Endothelial cell (in vitro differentiated cells): ENCODE measurements at places on chromosomes 12 and 14. TPM values are rescaled to one million over a fixed set of nuclear protein-coding genes. Genes with fewer than 3 reads are reported as not detected.
A peak's percentile ranks its signal among the peaks of the same experiment; 100 is the strongest.

- peaks cover 23% of the 10 kb centered on the region for H3K36me3 ChIP-seq
- H3K27me3 ChIP-seq, result peaks cover 18% of the 10 kb centered on the region
- H3K27ac ChIP-seq, result peak overlapping the region; percentile 52
- peaks cover 52% of the 10 kb centered on the region for H3K4me1 ChIP-seq
Measured at GRCh38 chr12:89344043-89344861, 8.0 kb downstream of the DUSP6 start.

GRCh38 chr12:12008931-12009611 is 61.7 kb upstream of the BCL2L14 start:
- peak overlapping the region; percentile 68 for H3K27ac ChIP-seq
- peaks cover 42% of the 10 kb centered on the region for H3K4me1 ChIP-seq
- peak; percentile 24 for DNase-seq
- H3K36me3 ChIP-seq, result peaks cover 6% of the 10 kb centered on the region
- H3K4me3 ChIP-seq, result no peak overlapping the region
- peaks cover 2% of the 10 kb centered on the region for H3K27me3 ChIP-seq

GRCh38 chr14:55381561-55381960 is 30.1 kb downstream of the ATG14 start:
- no peaks in the 10 kb centered on the region for H3K4me1 ChIP-seq
- peaks cover 29% of the 10 kb centered on the region for H3K36me3 ChIP-seq
- DNase-seq, result no peak
- H3K27ac ChIP-seq, result peak overlapping the region; percentile 3
- no peak overlapping the region for H3K4me3 ChIP-seq

DNA sequence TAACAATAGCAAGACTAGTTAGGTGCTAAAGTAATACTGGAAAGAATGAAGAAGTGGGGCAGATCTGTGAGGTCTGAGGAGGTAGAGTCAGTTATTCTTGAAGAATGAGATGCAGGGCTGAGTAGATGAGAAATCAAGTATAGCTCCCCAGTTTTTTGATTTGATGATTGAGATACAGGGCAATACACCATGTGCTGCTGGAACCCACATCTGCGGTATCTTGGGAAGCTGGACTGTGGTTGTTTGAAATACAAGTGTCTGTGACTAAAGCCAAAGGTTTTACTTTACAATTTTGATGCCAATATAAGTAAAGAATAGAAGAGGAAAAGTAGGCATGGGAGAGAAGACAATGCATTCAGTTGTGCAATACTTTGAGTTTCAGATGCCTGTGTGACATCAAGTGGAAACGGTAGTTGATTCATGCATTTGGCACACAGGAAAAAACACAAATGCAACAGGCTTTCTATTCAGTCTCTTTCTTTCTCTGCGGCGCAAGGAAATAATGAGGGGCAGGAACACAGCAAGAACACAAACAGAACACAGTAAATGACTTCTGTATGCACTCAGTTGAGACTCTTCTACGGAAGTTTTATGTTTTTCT is 190.2 kb upstream of the SLC38A2 start:
- H3K27ac ChIP-seq, result peak overlapping the region; percentile 50
- H3K36me3 ChIP-seq, result peaks cover 12% of the 10 kb centered on the region
- peaks cover 2% of the 10 kb centered on the region for H3K27me3 ChIP-seq
- H3K4me3 ChIP-seq, result no peak overlapping the region

- DNase-seq, result no peak
- H3K27ac ChIP-seq, result no peak overlapping the region
- H3K4me3 ChIP-seq, result no peak overlapping the region
Measured at GRCh38 chr12:77102123-77102522, 36.8 kb upstream of the E2F7 start.

DNA sequence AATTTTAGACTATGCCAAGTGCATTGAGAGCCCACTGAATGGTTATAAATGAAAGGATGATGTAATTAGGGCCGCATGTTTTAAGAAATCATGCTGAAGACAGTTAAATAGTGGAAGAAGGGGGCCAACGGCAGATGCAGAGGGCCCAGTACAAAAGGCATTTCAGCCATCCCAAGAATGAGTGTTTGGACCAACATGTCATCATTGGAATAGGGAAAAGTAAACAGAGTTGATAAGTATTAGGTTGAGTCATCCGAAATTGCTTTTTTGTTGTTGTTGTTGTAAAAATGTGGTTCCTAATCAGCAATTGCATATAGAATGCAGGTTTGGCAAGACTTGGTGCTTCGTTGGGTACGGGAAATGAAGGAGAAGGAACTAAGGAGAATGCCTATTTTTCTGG is 29.5 kb downstream of the BMP4 start:
- H3K27me3 ChIP-seq, result peaks cover 2% of the 10 kb centered on the region
- H3K27ac ChIP-seq, result no peak overlapping the region
- H3K4me3 ChIP-seq, result no peak overlapping the region
- no peak for DNase-seq
- H3K4me1 ChIP-seq, result no peaks in the 10 kb centered on the region

GRCh38 chr14:57746563-57746962 is 119.3 kb downstream of the SLC35F4 start:
- no peak overlapping the region for H3K4me3 ChIP-seq
- H3K36me3 ChIP-seq, result no peaks in the 10 kb centered on the region
- no peaks in the 10 kb centered on the region for H3K4me1 ChIP-seq
- H3K27me3 ChIP-seq, result no peaks in the 10 kb centered on the region
- no peak for DNase-seq

DNA sequence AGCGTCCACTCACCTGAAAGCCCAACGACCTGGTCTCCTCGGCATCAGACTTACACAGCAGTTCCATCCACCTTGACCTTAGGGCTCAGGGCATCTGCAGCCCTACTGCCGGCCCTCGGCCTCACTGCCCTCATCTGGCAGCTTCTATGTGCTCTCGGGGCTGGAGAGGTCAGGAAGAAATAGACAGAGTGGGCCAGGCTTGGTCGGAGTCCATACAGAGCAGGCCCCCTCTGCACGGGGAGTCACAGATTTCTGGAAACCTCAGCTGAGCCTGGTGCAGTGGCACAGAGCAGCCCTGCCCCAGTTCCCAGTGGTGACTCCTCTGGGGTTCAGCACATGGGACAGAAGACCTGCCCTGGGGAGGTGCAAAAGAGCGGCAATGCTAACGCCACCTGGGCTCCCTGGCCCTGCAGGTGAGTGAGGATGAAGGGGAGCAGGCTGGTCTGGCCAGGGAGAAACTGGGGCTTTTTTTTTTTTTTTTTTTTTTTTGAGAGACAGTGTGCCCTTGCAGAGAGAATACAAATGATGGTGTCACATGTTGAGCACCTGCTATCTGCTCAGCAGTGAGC is 190.1 kb upstream of the PRMT8 start:
- no peak overlapping the region for H3K4me3 ChIP-seq
- H3K27me3 ChIP-seq, result peaks cover 15% of the 10 kb centered on the region
- peaks cover 26% of the 10 kb centered on the region for H3K4me1 ChIP-seq
- DNase-seq, result no peak

GRCh38 chr12:84813780-84814663 is 98.6 kb downstream of the SLC6A15 start:
- H3K4me1 ChIP-seq, result no peaks in the 10 kb centered on the region
- H3K4me3 ChIP-seq, result no peak overlapping the region
- no peak overlapping the region for H3K27ac ChIP-seq
- no peaks in the 10 kb centered on the region for H3K27me3 ChIP-seq
- H3K36me3 ChIP-seq, result no peaks in the 10 kb centered on the region
- DNase-seq, result no peak

GRCh38 chr12:75969768-75970167 is 61.8 kb downstream of the PHLDA1 start:
- H3K4me1 ChIP-seq, result peaks cover 24% of the 10 kb centered on the region
- no peaks in the 10 kb centered on the region for H3K36me3 ChIP-seq
- no peak overlapping the region for H3K4me3 ChIP-seq
- no peak overlapping the region for H3K27ac ChIP-seq
- DNase-seq, result no peak

GRCh38 chr12:124505001-124505818 is 62.2 kb downstream of the NCOR2 start:
- H3K4me1 ChIP-seq, result peaks cover 32% of the 10 kb centered on the region

DNA sequence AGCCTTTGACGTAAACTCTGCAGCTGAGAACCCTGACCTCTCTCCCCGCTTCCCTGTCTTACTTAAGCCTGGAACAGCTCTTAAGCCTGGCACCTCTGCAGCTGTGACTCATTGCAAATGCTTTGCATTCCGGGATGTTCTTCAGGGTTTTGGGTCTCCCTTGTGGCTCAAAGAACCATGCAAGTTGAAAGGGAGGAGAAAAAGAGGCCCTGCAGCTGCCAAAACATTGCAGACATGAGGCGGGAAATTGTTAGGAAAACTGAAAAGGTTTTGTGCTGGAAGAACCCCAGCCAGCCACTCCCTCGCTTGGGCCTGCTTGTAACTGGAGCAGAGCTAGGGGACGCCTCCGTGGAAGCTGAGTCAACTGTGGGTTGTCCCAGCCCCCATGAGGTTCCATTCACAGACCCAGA is 60.2 kb upstream of the FERMT2 start:
- no peaks in the 10 kb centered on the region for H3K36me3 ChIP-seq
- H3K4me1 ChIP-seq, result peaks cover 14% of the 10 kb centered on the region
- no peak for DNase-seq
- no peak overlapping the region for H3K4me3 ChIP-seq
- H3K27ac ChIP-seq, result no peak overlapping the region
- H3K27me3 ChIP-seq, result no peaks in the 10 kb centered on the region

GRCh38 chr12:90441431-90441830 is 513.5 kb downstream of the CCER1 start:
- no peak overlapping the region for H3K27ac ChIP-seq
- no peaks in the 10 kb centered on the region for H3K36me3 ChIP-seq
- no peaks in the 10 kb centered on the region for H3K4me1 ChIP-seq
- DNase-seq, result no peak

DNA sequence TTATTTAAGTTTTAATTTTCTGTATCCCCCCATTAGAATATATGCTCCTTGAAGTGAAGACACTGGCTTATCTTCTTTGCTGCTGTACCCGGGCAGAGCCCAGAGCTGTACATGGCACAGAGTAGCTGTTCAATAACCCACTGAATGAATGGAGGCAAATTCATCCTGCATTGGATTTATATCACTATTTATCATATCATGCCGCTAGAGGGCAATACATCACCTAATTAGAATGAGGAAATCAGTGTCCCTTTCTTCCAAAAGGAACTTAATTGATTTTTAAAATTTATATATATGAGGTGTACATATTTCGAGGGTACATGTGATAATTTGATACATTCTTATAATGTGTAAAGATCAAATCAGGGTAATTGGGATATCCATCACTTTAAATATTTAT is 89.2 kb upstream of the TMEM260 start:
- H3K27ac ChIP-seq, result no peak overlapping the region
- no peaks in the 10 kb centered on the region for H3K36me3 ChIP-seq
- no peak overlapping the region for H3K4me3 ChIP-seq
- no peaks in the 10 kb centered on the region for H3K27me3 ChIP-seq

- DNase-seq, result no peak
- H3K27ac ChIP-seq, result no peak overlapping the region
Measured at GRCh38 chr14:51182131-51182565, 57.9 kb upstream of the TMX1 start.

DNA sequence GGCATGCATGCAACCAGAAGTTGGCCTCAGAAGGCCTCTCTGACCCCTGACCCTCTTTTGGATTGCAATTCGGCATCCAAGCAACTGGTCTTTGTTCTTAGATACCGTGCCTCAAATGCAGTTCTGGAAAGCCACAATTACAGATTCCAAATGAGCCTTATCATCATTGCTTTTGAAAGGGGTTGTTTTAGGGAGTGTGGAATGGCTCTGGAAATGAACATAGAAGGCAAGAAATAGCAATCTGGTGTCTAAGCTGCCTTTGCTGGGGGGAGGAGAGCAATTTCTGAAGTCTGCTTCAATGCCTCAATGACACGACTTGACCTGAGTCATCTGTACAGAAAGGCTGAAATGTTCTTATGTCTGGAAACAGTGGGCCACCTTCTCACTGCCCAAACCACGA is 250.1 kb downstream of the NUAK1 start:
- DNase-seq, result no peak
- H3K4me1 ChIP-seq, result no peaks in the 10 kb centered on the region
- no peak overlapping the region for H3K27ac ChIP-seq
- no peaks in the 10 kb centered on the region for H3K36me3 ChIP-seq
- H3K27me3 ChIP-seq, result no peaks in the 10 kb centered on the region

DNA sequence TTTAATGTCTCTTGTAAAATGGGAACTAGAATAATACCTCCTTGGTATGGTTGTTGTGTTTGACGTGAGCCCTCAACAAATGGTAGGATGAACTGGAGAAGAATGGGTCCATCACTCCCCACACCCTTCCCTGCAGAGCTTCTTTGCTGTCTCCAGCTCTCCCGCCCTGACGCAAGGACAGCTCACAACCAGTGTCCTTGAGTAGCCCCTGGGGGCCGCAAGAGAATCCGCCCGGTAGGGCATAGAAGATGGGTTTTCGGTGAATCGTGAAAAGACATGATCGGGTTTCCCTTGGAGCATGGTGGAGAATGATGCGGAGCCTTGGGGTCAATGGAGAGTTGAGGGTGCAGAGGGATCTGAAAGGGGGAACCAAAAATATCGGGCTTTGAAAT is 6.1 kb upstream of the PAX9 start:
- H3K4me3 ChIP-seq, result no peak overlapping the region
- H3K4me1 ChIP-seq, result peaks cover 19% of the 10 kb centered on the region
- H3K36me3 ChIP-seq, result no peaks in the 10 kb centered on the region
- no peak overlapping the region for H3K27ac ChIP-seq
- H3K27me3 ChIP-seq, result peaks cover 25% of the 10 kb centered on the region

- DNase-seq, result no peak
- H3K27me3 ChIP-seq, result no peaks in the 10 kb centered on the region
- H3K27ac ChIP-seq, result no peak overlapping the region
Measured at GRCh38 chr14:59243174-59243573, 54.7 kb downstream of the DAAM1 start.

DNA sequence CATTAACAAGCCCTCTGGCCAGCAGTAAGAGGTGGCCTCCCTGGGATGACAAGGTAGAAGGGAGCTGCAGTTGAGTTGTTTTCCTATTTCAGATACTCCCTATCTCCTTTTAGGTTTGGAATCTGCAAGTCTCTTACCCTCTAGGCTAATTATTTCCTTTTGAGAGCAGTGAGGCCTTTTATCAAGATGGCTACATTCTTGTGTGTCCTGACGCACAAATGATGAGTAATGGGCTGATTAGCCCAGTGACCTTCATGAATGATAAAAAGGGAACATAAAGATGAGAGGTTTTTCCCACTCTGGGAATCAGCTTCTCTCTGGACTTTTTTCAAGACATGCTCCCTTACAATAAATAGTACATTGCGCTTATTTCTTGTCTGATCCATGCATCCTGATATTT is 22.9 kb downstream of the DYRK2 start:
- peaks cover 26% of the 10 kb centered on the region for H3K4me1 ChIP-seq
- peaks cover 6% of the 10 kb centered on the region for H3K27me3 ChIP-seq
- no peak for DNase-seq
- no peak overlapping the region for H3K4me3 ChIP-seq
- peaks cover 19% of the 10 kb centered on the region for H3K36me3 ChIP-seq

- H3K27me3 ChIP-seq, result peaks cover 32% of the 10 kb centered on the region
- H3K4me1 ChIP-seq, result peaks cover 29% of the 10 kb centered on the region
- H3K27ac ChIP-seq, result no peak overlapping the region
- H3K36me3 ChIP-seq, result peaks cover 4% of the 10 kb centered on the region
- no peak for DNase-seq
Measured at GRCh38 chr14:23409475-23409874, 1.4 kb upstream of the MYH6 start.

The FBRSL1 gene
- total RNA-seq, result 38.4 TPM

The SERPINA5 gene
- total RNA-seq, result 0.26 TPM

The NOC4L gene
- 18.2 TPM for total RNA-seq

The RBMS2 gene
- total RNA-seq, result 122 TPM

The DAO gene
- 0.41 TPM for total RNA-seq

The CALCOCO1 gene
- total RNA-seq, result 144 TPM

The CDKL1 gene
- total RNA-seq, result 19.0 TPM

The SLC39A5 gene
- total RNA-seq, result not detected

The BCL2L14 gene
- total RNA-seq, result 0.64 TPM

The NKX2-1 gene
- not detected for total RNA-seq

The NANOG gene
- 4.5 TPM for total RNA-seq

The VRTN gene
- 4.3 TPM for total RNA-seq

The A2M gene
- total RNA-seq, result 1.4 TPM

The L3HYPDH gene
- total RNA-seq, result 11.4 TPM

The TTC9 gene
- 16.9 TPM for total RNA-seq
